T-helper 17 cell (primary cell): ENCODE measurements at places on chromosomes 11 and 22. TPM values are rescaled to one million over a fixed set of nuclear protein-coding genes. Genes with fewer than 3 reads are reported as not detected.

SPCS2 gene
- total RNA-seq, result 63.7 TPM

KCNQ1OT1 gene
- total RNA-seq, result 0.23 TPM

INS gene
- not detected for total RNA-seq

OR9G4 gene
- total RNA-seq, result not detected

HTR3A gene
- total RNA-seq, result not detected

OR8D1 gene
- total RNA-seq, result not detected

HEPACAM gene
- not detected for total RNA-seq

RAB3IL1 gene
- not detected for total RNA-seq

QSER1 gene
- 12.1 TPM for total RNA-seq

MICAL3 gene
- 37.0 TPM for total RNA-seq

SMIM38 gene
- 0.34 TPM for total RNA-seq

OR8K5 gene
- not detected for total RNA-seq

TRIM49 gene
- total RNA-seq, result not detected

RIC3 gene
- 52.9 TPM for total RNA-seq

TESMIN gene
- total RNA-seq, result 5.0 TPM

LRP4 gene
- total RNA-seq, result not detected

PLEKHB1 gene
- 26.5 TPM for total RNA-seq

SLC25A45 gene
- 57.7 TPM for total RNA-seq

PHETA2 gene
- total RNA-seq, result 0.90 TPM

OR4D5 gene
- total RNA-seq, result not detected

OR10D3 gene
- total RNA-seq, result not detected

PHOX2A gene
- not detected for total RNA-seq

RFPL3 gene
- total RNA-seq, result not detected

CABP7 gene
- total RNA-seq, result 0.32 TPM

NAALAD2 gene
- not detected for total RNA-seq

LRRC56 gene
- 5.7 TPM for total RNA-seq

KRTAP5-2 gene
- not detected for total RNA-seq

PLA2G3 gene
- total RNA-seq, result not detected

ROBO4 gene
- total RNA-seq, result not detected

MS4A12 gene
- total RNA-seq, result not detected

TSGA10IP gene
- not detected for total RNA-seq

MYRF gene
- total RNA-seq, result 1.5 TPM

NAV2 gene
- total RNA-seq, result 1.3 TPM

MS4A15 gene
- not detected for total RNA-seq

INSC gene
- total RNA-seq, result 0.22 TPM

CABP4 gene
- total RNA-seq, result 7.5 TPM

LRRC32 gene
- total RNA-seq, result 3.2 TPM

CD3E gene
- 544 TPM for total RNA-seq

PATE2 gene
- not detected for total RNA-seq

SMTNL1 gene
- not detected for total RNA-seq

P2RY6 gene
- total RNA-seq, result not detected

DLG2 gene
- 2.2 TPM for total RNA-seq

NCR3LG1 gene
- total RNA-seq, result 3.1 TPM

ZNF280A gene
- not detected for total RNA-seq

GGTLC2 gene
- not detected for total RNA-seq

KRTAP5-7 gene
- not detected for total RNA-seq

RAB6A gene
- 70.3 TPM for total RNA-seq

GSTT2B gene
- not detected for total RNA-seq

WNT11 gene
- 0.57 TPM for total RNA-seq

IL18 gene
- total RNA-seq, result 0.94 TPM

KCNK7 gene
- total RNA-seq, result 4.7 TPM

MRGPRF gene
- total RNA-seq, result not detected

CHRNA10 gene
- total RNA-seq, result 1.2 TPM

OR2AT4 gene
- total RNA-seq, result not detected

OR8D4 gene
- not detected for total RNA-seq

MTCH2 gene
- 22.5 TPM for total RNA-seq

ART5 gene
- not detected for total RNA-seq

SLC6A5 gene
- not detected for total RNA-seq
